ENCODE measurements at places on chromosomes 1 and 21. TPM values are rescaled to one million over a fixed set of nuclear protein-coding genes. Genes with fewer than 3 reads are reported as not detected.

CFAP141 gene
- total RNA-seq, result not detected

PTPN7 gene
- not detected for total RNA-seq

MEX3A gene
- 2.3 TPM for total RNA-seq

CYYR1 gene
- not detected for total RNA-seq

RPE65 gene
- under 0.01 TPM for total RNA-seq

OR2AK2 gene
- not detected for total RNA-seq

PLA2G4A gene
- total RNA-seq, result 4.4 TPM

TSTD1 gene
- total RNA-seq, result not detected

RGS8 gene
- total RNA-seq, result not detected

EVI5 gene
- 54.4 TPM for total RNA-seq

PLOD1 gene
- total RNA-seq, result 236 TPM

PTCH2 gene
- total RNA-seq, result under 0.01 TPM

KCNC4 gene
- total RNA-seq, result 0.18 TPM

CFAP107 gene
- total RNA-seq, result not detected

EGLN1 gene
- 66.4 TPM for total RNA-seq

APOBEC4 gene
- not detected for total RNA-seq

UMODL1 gene
- not detected for total RNA-seq

KIF17 gene
- 4.5 TPM for total RNA-seq

OPRD1 gene
- total RNA-seq, result under 0.01 TPM
